ENCODE measurements at places on chromosomes 2 and 18.

DNA sequence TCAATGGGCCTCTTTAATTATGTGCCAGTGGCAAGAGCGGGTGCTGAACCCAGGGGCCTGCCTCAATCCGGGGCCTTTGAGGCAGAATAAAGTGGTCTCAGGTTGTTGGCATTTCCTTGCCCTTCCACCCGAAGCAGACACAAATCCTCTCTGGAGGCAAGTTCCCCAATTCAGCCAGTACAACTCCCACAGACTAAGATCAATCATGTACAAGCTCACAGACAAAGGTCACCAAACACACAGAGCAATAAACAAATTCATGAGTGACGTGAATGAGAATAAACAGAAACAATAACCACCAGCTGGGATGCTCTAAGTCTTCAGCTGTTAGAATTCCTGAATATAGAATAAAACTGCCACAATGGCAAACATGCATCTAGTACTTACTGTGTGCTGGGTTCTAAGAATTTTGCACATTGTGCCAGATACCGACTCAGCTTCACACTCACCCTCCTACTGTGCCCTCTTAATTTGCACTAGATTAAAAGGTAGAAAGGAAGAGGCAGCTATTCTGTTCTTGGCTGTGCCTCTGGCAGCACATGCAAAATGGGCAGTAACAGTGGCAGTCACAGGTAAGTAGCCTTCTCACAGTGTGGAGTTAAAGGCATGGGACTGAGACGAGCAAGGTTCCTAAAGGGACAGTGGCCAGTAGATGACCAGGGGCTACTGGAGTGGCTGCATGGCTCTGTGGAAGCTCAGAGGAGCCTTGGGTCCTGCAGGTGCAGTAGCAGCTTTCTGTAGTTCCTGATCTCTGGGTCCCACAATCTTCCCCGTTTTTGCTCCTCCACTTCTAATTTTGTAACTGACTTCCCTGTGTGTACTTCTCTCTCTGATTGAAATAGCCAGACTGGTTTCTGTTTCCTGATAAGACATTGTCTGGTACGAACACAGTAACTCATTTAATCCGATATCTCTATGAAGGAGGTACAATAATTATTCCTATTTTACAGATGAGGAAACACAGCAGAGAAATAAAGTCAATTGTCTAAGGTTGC, 34.6 kb upstream of the IL1B start:
- peak; percentile 27 for DNase-seq

DNA sequence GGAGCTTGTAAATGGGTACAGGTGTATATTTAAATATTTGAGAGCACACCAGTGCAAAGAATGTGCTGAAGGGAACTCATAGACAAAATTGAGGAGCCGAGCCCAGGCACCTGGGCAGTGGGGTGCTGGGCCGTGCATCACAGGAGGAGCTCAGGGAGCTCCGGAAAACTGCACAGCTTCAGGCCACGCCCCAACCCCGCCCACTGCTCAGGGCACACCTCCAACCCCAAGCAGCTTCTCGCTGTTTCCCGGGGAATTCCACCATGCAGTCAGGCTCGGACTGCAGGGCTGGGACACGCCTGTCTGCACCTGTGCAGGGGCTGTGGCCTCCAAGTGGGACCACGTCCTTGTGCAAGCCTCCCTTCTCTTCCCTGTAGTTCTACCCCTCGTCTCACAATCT, 243.0 kb downstream of the HDAC4 start:
- no peak for DNase-seq

- peak; percentile 59 for DNase-seq
These were observed 301.6 kb upstream of the GULP1 start for GRCh38 chr2:187989925-187990623.

DNA sequence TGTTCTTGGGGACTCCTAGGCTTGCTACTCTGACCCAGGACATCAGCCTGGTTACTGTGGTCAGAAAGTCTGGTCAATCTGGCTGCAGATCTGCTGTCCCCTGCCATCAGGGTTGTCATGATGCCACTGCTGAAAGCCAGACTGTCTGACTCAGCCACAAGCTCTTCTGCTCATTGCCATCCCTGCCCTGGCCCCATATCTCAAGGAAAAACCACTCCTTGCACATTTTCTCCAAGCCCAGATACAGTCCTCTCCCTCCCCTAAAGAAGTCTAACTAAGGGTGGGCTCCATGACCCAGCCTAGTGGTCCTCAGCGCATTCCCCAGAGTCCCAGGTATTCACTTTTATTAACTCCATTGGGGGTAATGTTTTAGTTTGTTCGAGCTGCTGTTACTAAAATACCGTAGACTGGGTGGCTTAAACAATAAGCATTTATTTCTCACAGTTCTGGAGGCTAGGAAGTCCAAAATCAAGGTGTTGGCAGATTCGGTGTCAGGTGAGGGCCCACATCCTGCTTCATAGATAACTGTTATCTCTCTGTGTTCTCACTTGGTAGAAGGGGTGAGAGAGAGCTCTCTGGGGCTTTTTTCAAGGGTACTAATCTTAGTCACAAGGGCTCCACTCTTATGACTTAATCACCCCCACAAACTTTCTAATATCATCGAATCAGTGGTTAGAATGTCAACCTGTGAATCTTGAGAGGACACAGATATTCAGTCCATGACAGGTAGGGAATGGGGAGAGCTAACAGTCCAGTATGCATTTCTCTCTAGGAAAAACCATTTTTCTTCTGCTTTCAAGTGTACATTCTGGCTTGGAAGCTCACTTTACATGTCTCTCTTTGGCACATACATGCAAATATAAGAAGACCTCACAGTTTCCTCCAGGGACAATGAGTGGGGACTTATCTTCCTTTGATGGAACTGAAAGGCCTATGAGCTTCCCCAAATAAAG, 94.8 kb upstream of the CXCR4 start:
- no peak for DNase-seq
